ENCODE measurements at places on chromosomes 2 and 18.
A peak's percentile ranks its signal among the peaks of the same experiment; 100 is the strongest.

GRCh38 chr18:46071653-46072375 is at the start of gene PSTPIP2:
Gene PSTPIP2 (minus strand): TSS chr18:46072260. CDS start chr18:46072188, 72 bp downstream.
- no peak for DNase-seq

GRCh38 chr2:43831543-43832294 is 6.9 kb downstream of the ABCG5 start:
- DNase-seq, result no peak

GRCh38 chr2:38464971-38465788 is 88.1 kb upstream of the ATL2 start:
- no peak for DNase-seq

DNA sequence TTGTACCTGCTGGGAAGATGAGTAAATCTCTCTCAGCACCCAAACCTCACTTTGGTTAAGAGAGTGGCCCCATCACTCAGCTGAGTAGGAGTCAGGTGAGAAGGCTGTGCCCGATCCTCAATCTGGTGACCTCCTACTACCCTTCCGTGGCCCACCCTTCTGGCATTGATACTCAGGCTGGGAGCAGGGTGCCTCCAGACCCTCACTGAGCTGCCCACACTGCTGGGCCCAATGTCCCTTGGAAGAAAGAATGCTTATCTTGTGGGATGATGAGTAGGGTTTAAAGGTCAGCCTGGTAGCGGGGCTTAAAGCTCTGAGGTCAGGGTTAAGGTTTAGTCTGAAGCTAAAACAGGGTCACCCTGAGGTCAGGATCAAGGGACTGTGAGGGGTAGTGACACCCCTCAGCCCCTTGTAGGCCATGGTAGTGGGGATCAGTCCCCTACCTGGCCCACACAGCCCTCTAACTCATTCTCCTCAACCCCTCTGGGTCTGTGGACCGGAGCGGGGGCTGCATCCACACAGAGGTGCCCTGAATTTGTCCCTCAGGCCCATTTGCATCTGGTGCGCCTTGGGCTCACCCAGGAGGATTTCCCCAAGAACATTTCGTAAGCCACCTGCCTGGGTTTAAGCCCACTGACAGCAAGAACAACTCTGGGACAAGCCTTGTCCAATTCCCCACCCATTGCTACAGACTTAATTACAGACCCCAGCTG is 123.8 kb downstream of the CYP26B1 start:
- no peak for DNase-seq

DNA sequence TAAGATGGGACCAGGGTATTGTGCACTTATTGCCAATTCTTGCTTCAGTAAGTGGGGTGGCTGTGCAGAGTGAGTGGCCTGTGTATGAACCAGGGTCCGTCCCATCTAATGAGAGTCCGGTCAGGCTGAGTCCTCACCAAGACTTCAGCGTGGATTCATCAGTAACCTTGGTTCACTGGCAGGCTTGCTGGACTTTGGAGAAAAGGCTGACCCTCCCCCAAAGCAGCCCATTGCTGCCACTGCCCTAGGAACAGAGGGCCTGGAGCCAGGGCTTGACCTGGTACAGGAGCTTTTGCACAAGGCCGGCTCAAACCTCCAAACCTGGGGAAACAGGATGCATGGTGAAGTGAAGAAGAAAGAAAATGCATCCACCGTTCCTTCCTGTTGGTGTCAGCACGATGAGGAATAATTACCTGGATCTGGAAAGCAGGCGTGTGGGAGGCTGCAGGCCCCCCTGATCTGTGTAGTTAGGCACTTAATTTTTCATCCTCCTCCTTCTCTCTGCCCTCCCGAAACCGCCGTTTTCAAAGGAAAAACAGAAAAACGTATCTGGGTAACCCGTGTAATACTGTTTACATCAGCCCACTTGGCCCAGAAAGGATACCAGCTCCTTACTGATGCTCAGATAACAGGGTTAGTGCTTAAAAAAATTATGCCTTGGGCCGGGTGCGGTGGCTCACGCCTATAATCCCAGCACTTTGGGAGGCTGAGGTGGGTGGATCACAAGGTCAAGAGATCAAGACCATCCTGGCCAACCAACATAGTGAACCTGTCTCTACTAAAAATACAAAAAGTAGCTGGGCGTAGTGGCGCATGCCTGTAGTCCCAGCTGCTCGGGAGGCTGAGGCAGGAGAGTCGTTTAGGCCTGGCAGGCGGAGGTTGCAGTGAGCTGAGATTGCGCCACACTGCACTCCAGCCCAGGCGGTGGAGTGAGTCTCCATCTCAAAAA is 147.7 kb downstream of the TGIF1 start:
- no peak for DNase-seq

- no peak for DNase-seq
Observed at GRCh38 chr18:50870138-50870845, 8.6 kb upstream of the ME2 start.

- DNase-seq, result no peak
Observed at GRCh38 chr18:41955688-41956087, 654 bp downstream of the PIK3C3 start.

DNA sequence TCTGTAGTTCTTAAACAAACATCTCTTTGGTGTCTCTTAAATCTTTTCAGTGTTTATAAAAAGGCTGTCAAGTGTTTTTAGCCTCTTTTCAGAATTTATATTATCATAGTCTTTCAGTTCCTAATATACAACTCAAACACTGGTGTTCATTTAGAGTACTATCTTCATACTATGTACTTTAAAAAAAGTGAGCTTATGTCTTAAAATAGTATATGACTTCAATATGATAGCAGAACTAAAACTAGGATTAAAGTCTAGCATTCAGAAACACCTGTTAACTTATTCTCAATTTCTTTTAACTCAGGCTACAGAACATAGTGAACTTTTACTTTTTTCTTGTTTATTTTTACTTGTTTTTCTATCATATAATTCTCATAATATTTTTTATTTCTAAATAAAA is 14.7 kb upstream of the IKZF2 start:
- DNase-seq, result no peak

- no peak for DNase-seq
Observed at GRCh38 chr18:46360866-46361265, 256.7 kb downstream of the HAUS1 start.

GRCh38 chr2:16329421-16329820 is 336.2 kb downstream of the CYRIA start:
- DNase-seq, result no peak

DNA sequence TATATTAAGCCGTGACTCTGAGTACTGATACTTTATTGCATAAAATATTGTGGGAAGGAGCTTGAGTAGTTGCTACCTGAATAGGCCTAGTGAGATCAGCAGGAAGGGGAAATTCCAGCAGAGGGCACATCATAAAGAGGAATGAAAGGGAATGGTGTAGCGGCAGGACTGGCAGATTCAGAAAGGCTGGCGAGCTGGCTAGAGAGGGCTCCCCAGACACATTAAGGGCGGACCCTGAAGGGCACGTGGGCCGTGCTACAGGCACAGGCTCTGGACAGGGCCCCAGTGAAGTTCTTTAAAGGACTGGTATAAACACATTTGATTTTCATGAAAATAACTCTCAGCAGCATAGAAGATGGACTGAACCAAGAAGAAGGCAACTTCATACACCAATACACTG is 43.0 kb downstream of the PTPN2 start:
- no peak for DNase-seq

GRCh38 chr2:217932803-217933616 is 69.8 kb downstream of the TNS1 start:
- no peak for DNase-seq

DNA sequence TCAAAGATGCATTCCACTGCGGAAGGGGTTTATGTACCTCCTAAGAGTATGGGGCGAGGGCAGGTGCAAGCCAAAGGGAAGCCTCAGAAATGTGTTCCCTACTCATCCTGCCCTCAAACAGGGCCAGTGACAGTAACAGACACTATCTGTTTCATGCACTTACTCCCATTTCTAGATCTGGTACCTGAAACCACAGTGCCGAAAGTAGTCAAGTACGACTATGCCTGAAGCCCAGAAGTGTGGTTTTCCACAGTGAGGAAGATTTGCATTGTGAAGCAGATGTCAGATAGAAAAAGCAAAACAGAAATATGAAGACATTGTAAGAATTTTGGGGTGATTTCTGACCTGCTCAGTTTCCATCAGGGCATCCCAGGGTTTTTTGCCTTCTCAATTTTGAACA is 748.7 kb downstream of the RNF144A start:
- DNase-seq, result no peak

DNA sequence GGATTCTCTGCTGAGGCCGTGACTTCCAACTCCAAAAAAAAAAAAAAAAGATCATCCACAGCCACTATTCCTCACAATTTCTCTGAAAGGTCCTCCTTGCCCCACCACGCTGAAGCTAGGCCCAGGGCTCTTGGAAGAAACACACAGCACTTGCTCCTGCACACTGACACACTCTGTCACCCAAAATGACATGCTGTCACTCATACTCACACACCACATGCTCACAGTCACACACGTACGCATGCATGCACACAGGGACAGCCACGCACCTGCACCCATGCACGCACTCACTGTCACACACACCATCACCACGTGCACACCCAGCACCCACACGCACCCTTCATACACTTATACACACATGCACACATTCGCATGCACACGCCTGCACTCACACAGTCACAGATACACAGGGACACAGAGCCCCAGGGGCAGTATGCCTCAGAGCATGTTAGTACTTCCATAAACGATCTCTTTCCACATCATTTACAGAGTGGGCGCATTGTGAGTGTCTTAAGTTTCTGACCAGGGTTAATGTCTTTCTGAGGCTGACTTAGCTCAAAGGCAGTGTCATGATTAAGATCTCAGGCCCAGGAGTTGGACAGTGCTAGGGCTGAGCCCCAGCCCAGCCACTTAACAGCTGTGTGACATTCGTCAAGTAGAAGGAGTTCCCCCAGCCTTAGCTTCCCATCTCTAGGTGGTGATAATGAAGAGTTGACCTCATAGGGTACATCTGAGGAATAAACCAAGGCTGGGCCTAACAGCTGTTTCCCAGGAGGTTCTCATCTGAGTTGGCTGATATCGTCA is 93.4 kb downstream of the GLI2 start:
- DNase-seq, result no peak

DNA sequence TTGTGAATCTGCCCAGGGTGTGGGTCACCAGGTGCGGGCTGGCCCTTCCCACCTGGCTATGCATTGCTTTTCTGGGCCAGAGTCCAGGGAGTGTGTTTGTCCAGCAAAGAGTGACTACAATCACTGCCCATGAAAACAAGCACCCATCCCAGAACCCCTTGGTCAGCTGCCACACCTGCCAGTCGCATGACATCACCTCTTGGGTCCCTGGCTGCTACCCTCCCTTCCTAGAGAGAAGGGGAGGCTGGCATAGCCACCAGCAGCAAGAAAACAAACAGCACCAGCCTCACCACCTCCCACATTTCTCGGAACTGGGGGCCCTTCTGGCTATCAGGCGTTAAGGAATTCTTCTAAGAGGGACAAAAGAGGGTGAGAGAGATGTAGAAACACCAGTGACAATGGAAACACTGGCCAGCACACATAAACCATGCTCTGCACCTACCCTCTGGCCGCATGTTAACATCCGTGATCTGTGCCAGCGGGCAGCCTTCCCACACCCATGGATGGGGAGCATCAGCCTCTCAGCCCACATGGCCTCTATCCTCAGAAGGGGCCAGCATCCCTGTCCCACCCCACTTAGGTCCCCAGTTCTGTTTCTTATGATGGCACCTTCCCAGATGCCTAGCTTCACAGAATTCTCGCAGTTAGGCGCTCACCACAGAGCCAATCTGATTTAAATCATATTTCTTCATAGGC is 109.7 kb upstream of the GLI2 start:
- DNase-seq, result no peak

GRCh38 chr2:68880213-68880612 is 9.0 kb upstream of the BMP10 start:
- DNase-seq, result no peak

DNA sequence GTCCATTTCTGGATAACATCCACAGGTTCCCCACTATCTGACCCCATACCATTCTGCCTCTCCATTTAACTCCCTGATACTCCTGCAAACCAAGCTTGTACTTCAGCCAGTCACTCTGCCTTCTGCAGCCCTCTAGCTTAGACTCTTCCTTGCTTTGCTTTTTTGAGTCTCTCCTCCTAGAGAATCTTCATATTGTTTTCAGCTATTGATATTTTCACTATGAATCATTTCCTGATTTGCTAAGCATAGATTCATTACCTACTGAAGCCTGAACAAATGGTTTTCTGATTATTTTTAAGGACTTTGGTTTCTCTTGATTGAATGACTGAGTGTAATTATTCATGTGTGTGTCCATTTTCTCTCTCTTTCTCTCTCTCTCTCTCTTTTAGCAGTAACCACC is 2102.3 kb upstream of the CELF4 start:
- no peak for DNase-seq

- DNase-seq, result peak; percentile 8
Observed at GRCh38 chr2:162057426-162057825, 16.6 kb downstream of the DPP4 start.

Measured in Jurkat, Clone E6-1 (cell line).